ENCODE measurements at places on chromosomes 11 and 22.

DNA sequence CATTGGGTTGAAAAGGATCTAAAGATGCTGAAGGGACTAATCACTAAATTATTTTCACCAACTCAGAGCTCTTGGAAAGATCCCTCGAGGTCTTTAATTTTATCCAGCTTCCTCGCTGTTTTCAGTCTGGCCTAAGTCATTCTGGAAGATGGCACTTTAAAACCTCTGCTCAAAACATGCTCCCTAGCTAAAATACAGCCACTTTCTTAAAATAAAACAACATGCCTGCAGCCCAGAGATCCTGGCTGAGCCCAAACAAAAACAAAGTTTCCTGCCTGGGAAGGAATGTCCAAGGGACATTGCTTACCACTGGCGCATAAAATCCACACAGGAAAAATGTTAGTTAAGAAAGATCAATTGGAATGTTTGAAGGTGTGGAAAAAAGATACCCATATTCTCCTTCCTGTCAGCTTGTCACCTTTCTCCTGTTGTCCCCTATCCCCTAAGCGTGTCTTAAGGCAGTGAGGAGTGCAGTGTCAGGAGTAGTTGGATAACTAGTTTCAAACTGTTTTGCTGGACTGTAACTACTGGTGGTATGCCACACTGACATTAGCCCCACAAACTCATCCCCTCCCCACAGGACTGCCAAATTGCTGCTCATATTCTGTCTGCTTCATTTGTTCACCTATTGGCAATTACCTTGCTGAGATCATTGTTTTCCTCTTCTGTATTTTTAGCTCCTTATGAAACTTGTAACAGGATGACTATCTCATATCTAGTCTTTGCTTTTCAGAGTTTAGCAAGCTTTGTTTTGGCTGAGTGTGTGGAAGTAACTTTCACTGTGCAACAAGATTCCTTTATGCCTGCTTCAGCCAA, 108.3 kb upstream of the SESN3 start:
- no peak for DNase-seq

GRCh38 chr11:12876340-12876739, 132.8 kb upstream of the RASSF10 start:
- DNase-seq = no peak

GRCh38 chr11:42812361-42812760, 499.4 kb upstream of the API5 start:
- DNase-seq = no peak

DNA sequence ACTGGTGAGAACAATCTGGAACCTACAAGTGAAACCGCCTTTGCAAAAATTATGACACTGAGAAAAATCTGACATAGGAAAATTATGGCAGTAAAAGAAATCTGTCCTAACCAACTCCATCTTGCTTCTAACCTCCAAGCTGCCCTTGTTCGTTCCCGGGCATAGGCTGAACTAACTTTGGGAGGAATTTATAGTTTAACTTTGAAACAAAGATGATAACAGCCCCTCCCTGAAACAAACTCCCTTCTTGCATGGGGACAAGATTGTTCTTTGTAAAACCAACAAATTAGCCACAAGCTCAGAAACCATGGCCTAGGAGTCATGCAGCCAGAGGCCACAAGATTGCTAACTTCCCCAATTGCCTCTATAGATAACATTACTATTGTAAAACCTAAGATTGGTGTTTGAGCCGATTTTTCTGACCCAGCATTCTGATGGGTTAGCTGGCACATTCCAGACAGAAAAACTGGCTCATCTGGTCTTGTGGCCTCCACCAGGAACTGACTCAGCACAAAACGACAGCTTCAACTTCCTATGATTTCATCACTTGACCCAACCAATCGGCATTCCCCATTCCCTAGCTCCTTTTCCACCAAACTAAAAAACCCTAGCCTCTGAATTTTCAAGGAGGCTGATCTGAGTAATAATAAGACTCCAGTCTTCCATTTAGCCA, 3.6 kb upstream of the CCDC81 start:
- DNase-seq = no peak

- DNase-seq = no peak
These were observed 13.6 kb upstream of the CDC42EP1 start for GRCh38 chr22:37546437-37547250.

DNA sequence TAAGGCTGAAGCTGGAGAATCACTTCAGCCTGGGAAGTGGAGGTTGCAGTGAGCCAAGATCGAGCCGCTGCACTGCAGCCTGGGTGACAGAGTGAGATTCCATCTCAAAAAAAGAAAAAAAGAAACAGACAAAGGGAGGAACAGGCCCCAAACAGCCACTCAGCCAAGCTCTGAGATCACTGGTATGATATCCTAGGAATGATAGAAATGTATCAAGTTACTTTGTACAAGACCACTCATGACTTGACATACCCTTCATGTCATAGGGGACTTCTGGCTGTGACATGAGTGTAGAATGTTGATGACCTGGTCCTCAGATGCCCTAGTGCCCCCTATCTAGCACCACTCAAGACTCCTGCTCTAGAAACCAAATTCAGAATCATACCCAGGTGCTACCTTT, 216.5 kb downstream of the NAV2 start:
- no peak for DNase-seq

DNA sequence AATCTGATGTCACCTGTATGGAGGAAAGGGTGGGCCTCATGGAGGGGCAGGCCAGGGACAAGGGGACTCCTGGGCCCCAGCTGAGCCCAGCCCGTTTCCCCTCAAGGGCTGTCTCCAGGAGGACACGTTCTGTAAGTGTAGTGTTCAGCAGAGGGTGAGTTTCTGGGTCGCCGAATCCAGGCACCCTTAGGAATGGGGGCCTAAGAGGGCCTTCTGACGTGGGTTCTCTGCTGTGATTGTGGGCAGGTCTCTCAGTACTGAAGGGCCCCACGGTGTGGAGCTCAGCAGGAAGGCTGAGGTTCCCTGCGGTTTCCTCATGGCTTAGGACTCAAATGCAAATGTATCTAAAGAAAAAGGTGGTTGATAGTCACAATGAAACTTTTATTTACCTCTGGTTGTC, 6.5 kb downstream of the PTDSS2 start:
- no peak for DNase-seq

DNA sequence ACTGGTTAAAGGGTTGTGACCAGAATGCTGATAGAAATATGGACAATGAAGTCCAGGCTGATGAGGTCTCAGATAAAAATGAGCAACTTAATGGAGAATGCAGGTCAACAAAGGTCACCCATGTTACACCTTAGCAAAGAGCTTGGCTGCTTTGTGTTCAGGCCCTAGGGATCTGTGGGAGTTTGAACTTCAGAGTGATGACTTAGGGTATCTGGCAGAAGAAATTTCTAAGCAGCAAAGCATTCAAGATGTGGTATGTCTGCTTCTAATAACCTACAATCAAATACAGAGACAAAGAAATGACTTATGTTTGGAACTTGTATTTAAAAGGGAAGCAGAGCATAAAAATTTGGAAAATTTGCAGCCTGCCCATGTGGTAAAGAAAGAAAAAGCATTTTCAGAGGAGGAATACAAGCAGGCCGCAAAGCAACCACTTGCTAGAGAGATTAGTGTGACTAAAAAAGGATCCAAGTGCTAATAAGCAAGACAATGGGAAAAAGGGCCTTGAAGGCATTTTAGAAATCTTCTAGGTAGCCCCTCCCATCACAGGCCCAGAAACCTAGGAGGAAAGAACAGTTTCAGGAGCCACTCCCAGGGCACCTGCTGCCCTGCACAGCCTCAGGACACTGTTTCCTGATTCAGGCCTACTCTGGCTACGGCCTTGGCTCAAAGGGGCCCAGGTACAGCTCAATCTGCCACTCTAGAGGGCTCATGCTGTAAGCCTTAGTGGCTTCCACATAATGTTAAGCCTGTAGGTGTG, 41.3 kb downstream of the TNKS1BP1 start:
- DNase-seq = no peak

Measured in stimulated activated CD8-positive, alpha-beta memory T cell treated with anti-CD3 and anti-CD28 coated beads, Interleukin-4, amount 100 ng/mL, for 4 hours (primary cell).